ENCODE measurements at places on chromosomes 7 and 10. TPM values are rescaled to one million over a fixed set of nuclear protein-coding genes. Genes with fewer than 3 reads are reported as not detected.

GRCh38 chr7:148773334-148773733 lies 74.6 kb downstream of the CUL1 start:
- DNase-seq = no peak

- no peak for DNase-seq
These were observed 36.8 kb downstream of the PPIF start for GRCh38 chr10:79383974-79384606.

DNA sequence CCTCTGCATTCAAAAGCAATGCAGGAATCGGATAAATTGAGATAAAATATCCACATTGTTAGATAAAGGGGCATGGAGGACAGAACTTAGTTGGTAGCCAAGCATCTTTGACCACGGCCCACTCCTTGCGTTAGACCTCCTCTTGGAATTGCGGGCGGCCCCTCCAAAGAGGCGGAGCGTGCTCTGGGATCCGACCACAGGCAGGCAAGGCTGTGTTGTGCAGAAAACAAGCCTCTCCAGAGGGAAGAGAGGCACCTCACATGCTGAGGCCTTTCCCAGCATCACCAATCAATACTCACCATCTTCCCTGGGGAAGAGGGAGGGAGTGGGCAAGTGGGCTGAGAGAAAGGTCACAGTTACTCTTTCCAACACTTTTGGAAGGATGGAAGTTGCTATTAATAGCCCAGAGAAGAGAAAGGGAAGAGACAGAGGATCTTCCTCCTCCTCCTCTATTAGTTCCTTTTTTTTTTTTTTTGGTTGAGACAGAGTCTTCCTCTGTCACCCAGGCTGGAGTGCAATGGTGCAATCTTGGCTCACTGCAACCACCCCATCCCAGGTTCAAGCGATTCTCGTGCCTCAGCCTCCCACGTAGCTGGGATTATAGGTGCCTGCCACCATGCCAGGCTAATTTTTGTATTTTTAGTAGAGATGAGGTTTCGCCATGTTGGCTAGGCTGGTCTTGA lies 49.7 kb upstream of the NRF1 start:
- DNase-seq = peak; percentile 30

DNA sequence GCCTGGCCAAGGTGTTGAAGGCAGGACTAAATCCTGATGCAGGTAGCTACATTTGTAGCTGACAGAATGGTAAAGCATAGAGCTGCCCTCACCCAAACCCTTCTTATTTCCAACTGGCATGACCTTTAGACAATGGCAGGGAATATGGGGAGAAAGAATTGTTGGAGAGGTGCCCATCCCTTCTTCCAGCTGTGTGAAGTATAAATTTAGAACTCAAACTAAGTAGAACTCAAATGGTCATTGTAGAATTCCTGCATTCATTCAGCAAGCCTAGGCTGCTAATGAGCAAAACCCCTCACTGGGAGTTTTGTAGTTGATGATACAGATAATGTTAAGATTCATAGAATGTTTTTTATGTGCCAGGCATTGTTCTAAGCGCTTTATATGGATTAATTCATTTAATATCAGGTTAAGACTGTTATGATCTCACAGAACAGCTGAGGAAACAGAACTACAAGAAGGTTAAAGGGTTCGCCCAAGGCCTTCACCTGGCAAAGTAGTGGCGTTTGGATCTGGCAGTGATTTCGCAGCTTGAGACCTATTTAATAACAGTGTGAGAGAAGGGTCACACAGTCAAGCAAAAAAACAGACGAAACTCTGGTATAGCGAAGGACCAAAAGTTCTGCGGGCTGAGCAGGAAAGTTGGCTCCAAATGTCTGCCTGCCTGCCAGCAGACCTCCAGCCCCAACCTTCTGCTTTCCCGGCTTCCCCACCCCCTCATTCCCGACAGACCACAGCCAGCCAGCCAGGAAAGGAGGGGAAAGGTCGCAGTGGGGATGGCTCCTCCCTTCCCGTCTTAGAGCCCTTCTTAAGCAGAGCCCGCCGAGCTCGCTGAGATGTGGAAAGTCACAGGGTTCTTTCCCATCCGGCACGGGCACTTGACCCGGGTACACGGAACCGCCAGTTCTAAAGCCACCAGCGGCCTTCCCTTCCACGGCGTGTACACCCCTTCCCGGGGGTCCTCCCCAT lies 1.6 kb upstream of the HILPDA start:
- DNase-seq = peak; percentile 97

DNA sequence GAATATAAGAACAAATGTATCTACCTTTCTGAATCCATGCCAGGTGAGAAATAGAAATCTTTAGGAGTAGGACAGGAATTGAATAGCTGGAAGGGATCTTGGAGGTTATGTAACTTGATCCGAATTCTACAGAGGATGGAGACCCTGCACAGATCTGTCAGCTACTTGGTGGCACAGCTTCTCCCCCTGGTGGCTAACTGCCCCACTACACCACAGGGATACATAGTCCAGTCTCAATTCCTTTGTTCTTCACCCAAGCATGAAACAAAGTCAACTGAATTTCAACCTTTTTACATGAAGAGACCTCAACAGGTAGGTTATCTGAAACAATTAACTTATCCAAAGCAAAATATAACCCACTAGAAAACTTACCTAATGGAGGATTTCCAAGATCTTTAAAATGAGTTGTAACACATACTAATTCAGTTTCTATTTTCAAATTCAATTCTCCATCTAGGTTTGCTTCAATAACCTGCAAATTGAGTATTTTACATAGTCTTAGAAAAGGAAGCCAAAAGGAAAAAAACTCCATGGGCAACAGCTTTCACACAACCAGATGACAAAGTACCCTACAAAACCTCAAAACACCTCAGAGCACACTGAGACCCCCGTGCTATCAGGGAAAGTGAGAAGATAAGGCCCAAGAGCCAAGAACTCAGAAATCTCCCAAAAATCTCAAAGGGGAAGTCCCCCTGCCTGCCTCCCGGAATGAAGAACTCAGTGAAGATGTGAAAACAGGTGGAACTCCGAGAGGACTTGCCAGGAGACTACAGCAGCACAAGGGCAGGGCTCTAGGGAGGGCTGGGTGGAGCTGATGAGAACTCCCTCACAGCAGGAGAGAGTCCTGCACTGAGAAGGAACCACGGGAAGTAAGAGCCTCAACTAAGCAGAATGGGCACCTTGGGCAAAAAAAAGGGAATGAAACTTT lies 10.3 kb downstream of the HUS1 start:
- DNase-seq = peak; percentile 62

DNA sequence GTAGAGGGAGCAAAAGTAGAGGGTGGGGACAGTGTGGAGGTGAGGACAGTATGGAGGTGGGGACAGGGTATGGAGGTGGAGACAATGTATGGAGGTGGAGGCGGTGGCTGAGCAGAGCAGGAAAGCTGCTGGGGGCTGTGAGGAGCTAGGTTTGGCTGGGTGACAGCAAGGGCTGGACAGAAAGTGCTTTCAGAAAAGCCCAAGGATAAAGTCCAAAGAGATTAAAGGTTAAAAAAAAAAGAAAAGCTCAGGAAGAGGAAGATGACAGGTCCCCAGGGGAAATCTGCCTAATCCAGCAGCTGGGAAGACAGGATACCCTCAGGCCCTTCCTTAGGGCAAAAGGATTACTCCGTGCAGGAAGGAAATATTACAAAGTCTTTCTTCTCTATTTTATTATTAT lies 32.1 kb upstream of the PFKFB3 start:
- DNase-seq = no peak

- DNase-seq = no peak
These were observed 38.5 kb upstream of the ITPRID1 start for GRCh38 chr7:31475368-31475767.

DNA sequence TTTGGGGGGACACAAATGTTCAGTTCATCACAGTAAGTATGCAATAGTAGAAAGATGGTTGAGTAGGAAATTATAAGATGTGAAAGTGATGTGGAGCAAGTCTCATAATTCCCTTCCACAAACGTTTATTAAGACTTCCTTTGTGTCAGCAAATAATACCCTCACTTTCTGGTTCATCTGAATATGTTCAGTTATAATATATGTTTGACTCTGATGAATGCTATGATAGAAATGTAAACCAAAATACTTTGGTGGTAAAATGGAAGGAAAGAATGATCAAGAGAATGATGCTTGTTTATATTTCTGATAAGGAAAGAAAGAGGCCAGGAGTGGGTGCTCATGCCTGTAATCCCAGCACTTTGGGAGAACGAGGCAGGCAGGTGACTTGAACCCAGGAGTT lies 111.7 kb upstream of the PLXDC2 start:
- DNase-seq = no peak

DNA sequence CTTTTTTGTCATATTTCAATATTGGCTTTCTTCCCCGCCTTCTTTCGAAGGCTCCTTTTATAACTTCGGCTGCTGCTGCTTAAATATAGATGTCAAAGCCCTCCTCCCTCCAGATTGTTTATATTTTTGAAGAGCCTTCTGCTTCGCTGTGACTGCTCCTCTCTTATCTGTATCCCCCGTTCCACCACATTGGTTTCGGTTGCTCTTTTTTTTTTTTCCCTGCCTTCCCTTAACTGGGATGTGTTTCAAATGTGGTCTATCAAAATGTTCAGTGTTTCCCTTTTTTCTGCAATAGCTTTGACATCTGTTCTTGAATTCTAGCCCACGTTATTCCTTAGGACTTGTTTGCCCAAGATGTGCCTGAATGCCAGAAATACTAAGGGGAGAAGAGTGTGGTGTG lies 96.4 kb downstream of the CUX1 start:
- DNase-seq = peak; percentile 44

DNA sequence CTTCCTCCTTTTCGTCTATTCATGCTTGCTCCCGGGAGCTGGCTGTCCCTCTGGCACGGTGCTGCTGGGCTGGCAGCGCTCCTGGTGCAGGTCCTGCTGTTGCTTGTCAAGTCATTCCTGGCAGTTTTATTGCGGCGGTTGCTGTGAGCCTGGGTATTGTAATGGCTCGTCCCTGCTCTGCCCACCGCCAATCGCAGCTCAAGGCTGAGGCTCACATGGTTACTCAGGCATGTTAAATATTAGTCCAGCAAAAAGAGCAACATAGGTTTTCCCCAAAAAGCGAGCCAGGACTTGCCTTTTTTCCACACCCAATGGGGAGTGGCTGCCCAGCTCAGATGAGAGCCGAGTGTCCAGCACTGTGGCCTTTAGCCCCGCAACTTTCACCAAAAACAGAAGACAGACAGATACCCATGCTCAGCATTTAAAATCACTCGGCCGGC lies 492.9 kb upstream of the FOXK1 start:
- DNase-seq = peak; percentile 87

GRCh38 chr10:126563361-126563760 lies 107.1 kb downstream of the C10orf90 start:
- DNase-seq = no peak

GRCh38 chr7:37150180-37150579 lies 298.5 kb downstream of the ELMO1 start:
- DNase-seq = no peak

DNA sequence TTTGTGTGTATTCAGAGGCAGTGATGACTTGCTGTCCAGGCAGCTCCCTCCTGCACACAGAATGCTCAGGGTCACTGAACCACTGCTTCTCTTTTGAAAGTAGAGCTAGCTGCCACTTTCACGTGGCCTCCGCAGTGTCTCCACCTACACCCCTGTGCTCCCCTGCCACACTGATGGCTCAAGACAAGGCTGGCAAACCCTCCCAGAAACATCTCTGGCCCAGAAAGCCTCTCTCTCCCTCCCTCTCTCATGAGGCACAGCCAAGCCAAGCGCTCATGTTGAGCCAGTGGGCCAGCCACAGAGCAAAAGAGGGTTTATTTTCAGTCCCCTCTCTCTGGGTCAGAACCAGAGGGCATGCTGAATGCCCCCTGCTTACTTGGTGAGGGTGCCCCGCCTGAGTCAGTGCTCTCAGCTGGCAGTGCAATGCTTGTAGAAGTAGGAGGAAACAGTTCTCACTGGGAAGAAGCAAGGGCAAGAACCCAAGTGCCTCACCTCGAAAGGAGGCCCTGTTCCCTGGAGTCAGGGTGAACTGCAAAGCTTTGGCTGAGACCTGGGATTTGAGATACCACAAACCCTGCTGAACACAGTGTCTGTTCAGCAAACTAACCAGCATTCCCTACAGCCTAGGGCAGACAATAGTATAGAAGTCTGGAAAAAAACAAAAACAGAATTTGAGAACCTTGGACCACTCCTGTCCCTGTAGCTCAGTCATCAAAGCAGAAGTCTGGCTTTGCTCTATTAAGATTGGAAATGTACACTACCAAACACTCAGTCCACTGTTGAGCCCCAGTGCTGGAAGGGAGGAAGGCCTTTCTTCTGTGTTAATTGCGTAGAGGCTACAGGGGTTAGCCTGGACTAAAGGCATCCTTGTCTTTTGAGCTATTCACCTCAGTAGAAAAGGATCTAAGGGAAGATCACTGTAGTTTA lies 15.8 kb downstream of the SCD start:
- DNase-seq = no peak

DNA sequence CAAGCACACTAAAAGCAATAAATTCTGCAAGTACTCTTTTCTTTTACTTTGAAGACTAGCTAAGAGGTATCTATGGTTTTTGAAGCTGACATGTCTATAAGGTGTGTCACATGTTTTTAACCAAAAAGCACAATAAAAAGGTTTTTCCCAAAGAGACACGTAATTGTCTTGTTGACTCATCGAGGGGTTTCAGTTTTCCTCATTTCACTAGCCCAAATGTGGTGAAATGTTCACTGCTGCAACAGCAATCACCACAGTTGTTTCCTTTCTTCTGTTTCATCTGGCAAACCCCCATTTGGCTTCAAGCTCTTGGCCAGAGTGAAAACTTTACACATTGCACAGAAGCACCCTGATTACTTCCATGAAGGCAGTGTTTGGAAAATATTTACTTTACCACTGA lies 3.8 kb upstream of the HOXA4 start:
- peak; percentile 89 for DNase-seq

DNA sequence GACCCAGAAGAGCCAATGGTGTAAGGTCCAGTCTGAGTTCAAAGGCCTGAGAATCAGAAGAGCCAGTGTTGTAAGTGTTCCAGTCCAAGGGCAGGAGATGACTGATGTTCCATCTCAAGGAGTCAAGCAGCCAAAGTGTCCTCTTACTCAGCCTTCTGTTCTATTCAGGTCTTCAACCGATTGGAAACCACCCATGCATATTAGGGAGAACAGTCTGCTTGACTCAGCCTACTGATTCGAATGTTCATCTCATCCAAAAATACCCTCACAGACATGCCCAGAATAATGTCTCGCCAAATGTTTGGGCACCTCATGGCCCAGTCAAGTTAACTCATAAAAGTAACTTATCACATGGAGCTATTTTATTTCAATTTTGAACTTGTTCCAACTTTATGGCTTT lies 2.9 kb upstream of the WDFY4 start:
- DNase-seq = no peak

Gene NFE2L3
- 1.9 TPM for polyA plus RNA-seq

Gene CTNNA3
- polyA plus RNA-seq = 4.1 TPM

Gene CFTR
- polyA plus RNA-seq = 0.37 TPM

Gene CDK14
- polyA plus RNA-seq = 26.1 TPM

Gene CDHR1
- polyA plus RNA-seq = 0.60 TPM

Gene HHEX
- polyA plus RNA-seq = 8.1 TPM
